Renal cortical epithelial cell (primary cell): ENCODE measurements at places on chromosomes 6 and 20.

DNA sequence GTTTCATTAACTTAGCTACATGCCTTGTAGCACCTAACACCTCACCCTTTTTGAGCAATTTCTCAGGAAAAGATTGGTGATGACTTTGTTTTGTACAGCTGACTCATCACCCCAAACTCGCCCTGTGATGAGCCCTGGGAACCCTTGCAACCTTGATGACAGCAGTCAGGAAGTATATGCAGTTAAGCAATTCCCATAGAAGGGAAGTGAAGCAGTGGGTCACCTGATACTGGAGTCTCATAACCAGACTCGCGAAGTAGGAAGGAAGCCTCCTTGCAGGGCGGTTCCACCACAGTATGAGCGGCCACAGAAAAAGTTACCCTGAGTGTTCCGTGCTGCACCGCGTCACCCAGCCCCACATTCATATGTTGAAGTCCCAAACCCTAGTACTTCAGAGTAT is 82.0 kb upstream of the EDN1 start:
- peak; percentile 37 for DNase-seq

GRCh38 chr6:55964136-55964535 is 88.7 kb upstream of the BMP5 start:
- no peak for DNase-seq

GRCh38 chr20:44770484-44771171 is 25.0 kb downstream of the KCNK15 start:
- DNase-seq, result no peak

- DNase-seq, result no peak
Observed at GRCh38 chr20:30811885-30812671, 445.4 kb upstream of the DEFB115 start.

- DNase-seq, result no peak
Observed at GRCh38 chr20:63244468-63244867, 8.8 kb downstream of the BIRC7 start.

DNA sequence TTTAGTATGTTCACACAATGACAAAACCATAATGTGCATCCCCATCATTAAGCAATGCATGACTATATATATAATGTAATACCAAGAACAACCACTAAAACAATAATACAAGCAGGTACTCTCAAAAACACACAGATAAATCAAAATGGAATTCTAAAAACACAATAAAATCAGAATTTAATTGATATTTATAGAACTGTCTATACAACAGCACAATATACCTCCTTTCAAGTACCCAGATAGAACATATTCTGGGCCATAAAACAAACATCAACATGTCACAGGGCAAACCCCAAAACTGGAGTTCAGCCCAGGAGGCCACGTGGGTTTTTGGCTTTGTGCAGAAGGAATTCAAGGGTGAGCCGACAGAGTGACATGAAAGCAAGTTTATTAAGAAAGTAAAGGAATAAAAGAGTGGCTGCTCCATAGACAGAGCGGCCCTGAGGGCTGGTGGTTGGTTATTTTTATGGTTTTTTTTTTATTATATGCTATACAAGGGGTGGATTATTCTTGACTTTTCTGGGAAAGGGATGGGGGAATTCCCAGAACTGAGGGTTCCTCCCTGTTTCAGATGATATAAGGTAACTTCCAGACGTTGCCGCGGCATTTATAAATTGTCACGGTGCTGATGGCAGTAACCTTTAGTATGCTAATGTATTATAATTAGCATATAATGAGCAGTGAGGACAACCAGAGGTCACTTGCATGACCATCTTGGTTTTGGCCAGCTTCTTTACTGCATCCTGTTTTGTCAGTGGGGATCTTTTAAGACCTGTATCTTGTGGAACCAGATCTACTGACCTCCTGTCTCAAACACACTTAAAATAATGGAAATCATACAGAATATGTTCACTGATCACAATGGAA is 5.6 kb downstream of the RAB23 start:
- no peak for DNase-seq

DNA sequence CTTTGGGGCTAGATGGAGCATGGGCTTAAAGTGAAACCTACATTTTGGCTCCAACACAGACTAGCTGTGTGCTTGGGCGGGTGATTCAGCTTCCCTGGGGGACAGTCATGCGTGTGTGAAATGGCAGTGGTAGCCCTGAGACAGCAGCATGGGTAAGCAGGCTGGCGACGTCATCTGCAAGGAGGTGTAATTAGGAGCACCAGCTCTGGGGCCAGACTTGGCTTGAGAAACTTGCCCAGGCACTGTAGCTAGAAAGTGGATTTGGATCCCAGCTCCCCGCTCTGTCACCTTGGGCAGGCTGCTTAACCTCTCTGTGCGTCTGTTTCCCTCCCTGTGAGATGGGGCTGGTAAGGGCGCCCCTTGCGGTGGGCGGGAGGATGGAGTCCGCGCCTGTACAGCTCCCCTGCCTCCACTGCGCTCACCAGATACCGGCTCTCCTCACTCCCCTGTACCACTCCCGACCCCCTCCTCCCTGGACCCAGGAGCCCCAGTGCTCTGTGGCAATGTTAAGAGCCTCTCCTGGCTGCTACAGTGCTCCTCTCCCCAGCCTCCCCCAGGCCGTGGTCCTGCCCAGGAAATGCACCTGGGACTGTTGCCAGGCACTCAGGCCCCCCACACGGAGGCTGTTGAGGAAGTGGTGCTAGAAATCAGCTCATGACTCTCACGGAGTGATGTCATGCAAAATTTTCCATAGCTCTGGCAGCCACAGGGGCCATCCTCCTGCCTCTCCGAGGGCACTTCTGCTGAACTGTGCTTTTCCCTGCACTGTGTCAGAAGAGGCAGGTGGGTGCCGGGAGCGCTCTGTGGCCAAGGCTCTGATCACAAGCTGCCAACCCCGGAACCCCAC is 44.6 kb downstream of the SYNJ2 start:
- peak; percentile 94 for DNase-seq

DNA sequence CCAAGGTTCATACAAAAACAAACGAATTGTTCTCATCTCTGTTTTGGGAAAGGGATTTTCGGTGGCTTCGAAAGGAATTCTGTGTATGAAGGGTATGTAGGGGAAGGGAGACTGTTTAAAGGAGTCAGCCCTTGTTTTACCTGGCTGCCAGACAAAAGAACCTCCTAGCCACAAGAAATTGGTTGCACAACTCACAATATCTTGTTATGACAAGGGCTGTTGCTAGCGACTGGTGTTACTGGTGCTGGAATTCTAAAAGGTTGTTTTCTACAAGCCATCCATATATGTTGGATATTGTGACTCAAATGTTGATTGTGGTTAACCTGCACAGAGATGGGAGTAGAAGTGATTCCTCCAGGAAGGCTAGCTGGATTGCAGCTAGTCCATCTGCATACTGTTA is 34.6 kb upstream of the CITED2 start:
- DNase-seq, result peak; percentile 85

DNA sequence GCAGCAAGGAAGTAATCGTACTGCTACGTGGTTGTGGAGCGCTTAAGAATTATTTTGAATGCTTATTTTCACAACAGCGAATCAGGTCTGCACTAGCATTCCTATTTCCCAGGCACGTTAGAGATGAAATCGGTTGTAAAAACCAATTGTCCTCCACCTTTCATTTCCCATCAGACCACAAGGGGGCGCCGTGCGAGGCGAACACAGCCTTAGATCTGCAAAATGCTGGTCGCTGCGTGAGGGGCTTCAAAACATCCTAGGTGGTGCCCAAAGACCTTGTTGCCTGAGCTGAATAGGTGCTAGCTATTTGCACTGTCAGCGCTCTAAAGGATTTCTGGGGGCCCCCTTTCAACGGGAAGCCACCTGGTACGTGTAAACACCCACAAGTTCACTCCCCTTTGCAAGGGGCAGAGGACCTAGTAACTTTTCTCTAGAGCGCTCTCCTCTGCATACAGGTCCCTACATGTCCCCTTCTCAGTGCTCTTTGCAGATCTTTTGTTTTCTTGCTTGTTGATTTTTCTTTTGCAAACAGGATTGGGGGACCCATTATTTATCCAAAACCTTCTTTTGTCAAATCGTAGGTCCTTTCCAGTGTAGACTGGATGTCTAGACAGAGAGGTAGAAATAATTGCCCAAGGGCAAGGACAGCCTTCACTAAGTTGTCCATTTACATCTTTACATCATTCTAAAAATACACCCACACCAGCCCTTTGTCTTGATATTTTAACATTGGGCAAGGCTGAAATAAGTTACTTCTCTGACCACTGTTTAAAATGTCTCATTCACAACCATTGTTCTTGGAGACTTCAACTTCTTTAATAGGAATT is 59.8 kb downstream of the NEDD9 start:
- peak; percentile 48 for DNase-seq

- DNase-seq, result no peak
Observed at GRCh38 chr20:2527762-2528161, 8.6 kb upstream of the TMC2 start.

DNA sequence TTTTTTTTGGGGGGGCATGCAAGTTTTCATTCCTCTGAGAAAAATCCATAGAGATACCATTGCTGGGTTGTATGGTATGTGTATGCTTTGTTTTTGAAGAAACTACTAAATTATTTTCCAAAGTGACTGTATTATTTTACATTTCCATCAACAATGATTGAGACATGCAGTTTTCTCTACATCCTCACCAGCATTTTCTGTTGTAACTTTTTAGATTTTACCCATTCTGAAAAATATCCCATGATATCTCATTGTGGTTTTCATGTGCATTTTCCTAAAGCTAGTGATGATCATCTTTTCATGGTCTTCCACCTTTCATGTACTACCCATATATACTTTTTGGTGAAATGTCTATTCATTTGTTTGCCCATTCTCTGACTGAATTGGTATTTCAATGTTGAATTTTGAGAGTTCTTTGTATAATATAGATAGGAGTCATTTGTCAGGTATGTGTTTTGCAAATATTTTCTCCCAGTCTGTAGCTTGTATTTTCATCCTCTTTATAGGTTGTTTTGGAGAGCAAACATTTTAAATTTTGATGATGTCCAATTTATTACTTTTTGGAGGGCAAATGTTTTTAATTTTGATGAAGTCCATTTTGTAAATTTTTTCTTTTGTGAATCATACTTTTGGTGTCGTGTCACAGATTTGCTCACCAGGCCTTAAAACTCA is 827.5 kb upstream of the CITED2 start:
- DNase-seq, result no peak
